ENCODE measurements at places on chromosomes 13 and 19.

DNA sequence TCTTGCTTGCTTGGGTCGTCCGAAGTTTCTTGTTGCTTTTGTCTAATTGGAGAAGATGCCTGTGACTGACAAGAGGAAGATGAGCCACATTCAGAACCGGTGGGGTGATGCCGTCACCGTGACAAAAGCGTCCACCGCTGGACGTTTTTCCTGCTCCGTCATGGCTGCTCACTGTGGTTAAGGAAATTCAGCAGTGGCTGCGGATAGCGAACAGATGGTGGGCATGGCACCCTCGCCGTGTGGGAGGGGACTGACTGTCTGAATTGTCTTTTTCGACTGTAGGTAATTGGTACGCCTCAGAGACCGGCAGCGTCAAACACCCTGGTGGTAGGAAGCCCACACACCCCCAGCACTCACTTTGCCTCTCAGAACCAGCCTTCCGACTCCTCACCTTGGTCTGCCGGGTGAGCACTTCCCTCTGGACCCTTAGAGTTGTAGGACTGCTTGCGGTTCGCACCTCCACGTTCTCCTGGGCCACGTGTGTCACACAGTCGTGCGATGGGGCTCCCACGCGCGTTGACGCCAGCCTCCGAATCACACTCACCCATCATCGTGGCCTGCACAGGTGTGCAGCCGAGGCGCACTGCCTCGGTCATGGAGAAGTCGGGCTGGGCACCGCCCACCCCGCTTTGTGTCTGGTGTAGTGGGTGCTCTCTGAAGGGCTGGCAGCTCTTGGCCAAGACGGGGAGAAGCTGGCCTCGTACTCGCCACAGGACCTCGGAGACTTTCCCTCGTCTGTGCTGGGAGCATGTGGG, 26.5 kb downstream of the ATP4B start:
- no peaks in the 10 kb centered on the region for H3K4me1 ChIP-seq
- H3K27me3 ChIP-seq = no peaks in the 10 kb centered on the region
- no peaks in the 10 kb centered on the region for H3K36me3 ChIP-seq
- H3K4me3 ChIP-seq = no peak overlapping the region
- DNase-seq = no peak
- no peak overlapping the region for H3K27ac ChIP-seq

GRCh38 chr19:55350620-55351315, 3.8 kb downstream of the COX6B2 start:
- H3K4me3 ChIP-seq = no peak overlapping the region
- peaks cover 16% of the 10 kb centered on the region for H3K4me1 ChIP-seq
- H3K27ac ChIP-seq = no peak overlapping the region
- DNase-seq = no peak
- peaks cover 24% of the 10 kb centered on the region for H3K27me3 ChIP-seq
- no peaks in the 10 kb centered on the region for H3K36me3 ChIP-seq

- no peak overlapping the region for H3K4me3 ChIP-seq
- no peak overlapping the region for H3K27ac ChIP-seq
- no peaks in the 10 kb centered on the region for H3K4me1 ChIP-seq
- no peak for DNase-seq
- H3K27me3 ChIP-seq = no peaks in the 10 kb centered on the region
- H3K36me3 ChIP-seq = no peaks in the 10 kb centered on the region
Measured at GRCh38 chr13:23763318-23763717, 125.9 kb downstream of the MIPEP start.

DNA sequence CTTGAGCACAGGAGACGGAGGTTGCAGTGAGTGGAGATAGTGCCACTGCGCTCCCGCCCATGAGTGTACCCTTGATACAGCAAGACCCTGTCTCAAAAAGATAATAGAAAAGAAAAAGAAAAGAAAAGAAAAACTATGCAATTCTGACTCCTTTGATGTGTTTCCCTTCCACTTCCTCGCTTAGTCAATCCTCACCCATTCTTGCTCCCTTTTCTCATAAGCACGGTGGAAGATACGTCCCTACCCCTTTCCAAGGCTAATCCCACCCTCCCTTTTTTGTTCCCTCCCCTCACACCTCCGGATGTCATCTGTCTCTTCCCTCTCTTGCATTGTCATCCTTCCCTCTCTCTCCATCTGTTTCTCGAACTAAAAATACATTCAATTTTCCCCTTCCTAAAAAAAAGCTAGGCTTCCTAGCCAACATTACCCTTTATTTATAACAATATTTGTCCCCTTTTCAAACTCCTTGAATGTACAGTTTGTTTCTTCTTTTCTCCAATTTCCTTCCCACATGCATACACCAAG, 40.5 kb upstream of the ITM2B start:
- H3K27me3 ChIP-seq = no peaks in the 10 kb centered on the region
- no peak overlapping the region for H3K4me3 ChIP-seq
- H3K4me1 ChIP-seq = no peaks in the 10 kb centered on the region
- DNase-seq = no peak
- H3K27ac ChIP-seq = no peak overlapping the region
- no peaks in the 10 kb centered on the region for H3K36me3 ChIP-seq

GRCh38 chr19:11560404-11561051, 1.5 kb upstream of the ELOF1 start:
- DNase-seq = no peak
- no peaks in the 10 kb centered on the region for H3K27me3 ChIP-seq
- H3K36me3 ChIP-seq = no peaks in the 10 kb centered on the region
- H3K4me3 ChIP-seq = no peak overlapping the region

DNA sequence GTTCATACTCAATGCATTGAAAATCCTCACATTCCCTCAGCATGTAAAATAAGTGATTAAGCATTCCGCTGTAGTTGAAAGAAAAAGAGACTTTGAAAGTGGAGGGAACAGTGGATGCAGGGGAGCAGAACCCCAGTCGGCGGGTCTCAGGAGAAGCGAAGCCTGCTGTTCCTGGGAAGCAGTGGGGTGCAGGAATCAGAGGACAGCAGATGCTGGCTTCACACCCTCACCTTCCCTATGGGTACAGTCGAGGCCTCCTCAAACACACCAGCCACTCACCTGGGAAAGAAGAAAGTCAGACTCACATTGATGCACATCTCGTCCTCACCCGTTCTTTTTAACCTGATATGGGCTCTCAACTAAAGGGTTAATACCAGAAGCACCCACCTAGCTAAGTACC, 38.2 kb downstream of the COL4A2 start:
- H3K36me3 ChIP-seq = no peaks in the 10 kb centered on the region
- no peaks in the 10 kb centered on the region for H3K27me3 ChIP-seq
- peaks cover 4% of the 10 kb centered on the region for H3K4me1 ChIP-seq
- DNase-seq = peak; percentile 2
- H3K4me3 ChIP-seq = no peak overlapping the region

- H3K4me1 ChIP-seq = no peaks in the 10 kb centered on the region
- no peak for DNase-seq
- no peak overlapping the region for H3K4me3 ChIP-seq
- no peaks in the 10 kb centered on the region for H3K36me3 ChIP-seq
- no peaks in the 10 kb centered on the region for H3K27me3 ChIP-seq
Measured at GRCh38 chr19:40611096-40611495, 9.9 kb downstream of the LTBP4 start.

DNA sequence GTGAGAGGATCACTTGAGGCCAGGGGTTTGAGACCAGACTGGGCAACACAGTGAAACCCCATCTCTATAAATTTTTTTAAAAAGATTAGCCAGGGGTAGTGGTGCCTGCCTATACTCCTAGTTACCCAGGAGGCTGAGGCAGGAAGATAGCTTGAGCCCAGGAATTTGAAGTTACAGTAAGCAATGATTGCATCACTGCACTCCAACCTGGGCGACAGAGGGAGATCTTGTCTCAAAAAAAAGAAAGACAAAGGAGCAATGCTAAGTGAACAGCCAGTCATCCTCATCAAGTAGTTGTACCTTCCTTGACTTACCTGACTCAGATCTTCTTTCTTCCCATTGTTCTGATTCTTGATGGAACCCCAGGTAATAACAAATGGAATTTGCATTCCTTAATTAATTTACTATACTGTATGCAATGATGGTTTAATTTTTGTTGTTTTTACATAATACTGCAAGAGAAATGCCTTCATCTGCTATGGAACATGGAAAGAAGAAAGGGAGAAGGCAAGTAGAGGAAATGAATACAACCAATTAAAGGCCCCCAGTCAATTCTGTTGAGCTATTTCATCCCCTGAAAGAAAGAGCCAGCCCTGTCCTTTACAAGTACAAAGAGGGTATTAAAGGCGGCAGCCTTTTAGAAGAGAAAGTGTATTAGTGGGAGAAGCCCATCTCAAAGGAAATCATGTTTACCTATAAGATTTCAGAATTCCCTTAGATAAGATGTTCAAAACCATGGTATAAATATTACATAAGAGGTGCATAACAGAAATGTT, 316.7 kb downstream of the DIAPH3 start:
- H3K36me3 ChIP-seq = no peaks in the 10 kb centered on the region
- H3K27ac ChIP-seq = no peak overlapping the region
- DNase-seq = no peak
- H3K4me3 ChIP-seq = no peak overlapping the region
- no peaks in the 10 kb centered on the region for H3K27me3 ChIP-seq
- H3K4me1 ChIP-seq = no peaks in the 10 kb centered on the region

DNA sequence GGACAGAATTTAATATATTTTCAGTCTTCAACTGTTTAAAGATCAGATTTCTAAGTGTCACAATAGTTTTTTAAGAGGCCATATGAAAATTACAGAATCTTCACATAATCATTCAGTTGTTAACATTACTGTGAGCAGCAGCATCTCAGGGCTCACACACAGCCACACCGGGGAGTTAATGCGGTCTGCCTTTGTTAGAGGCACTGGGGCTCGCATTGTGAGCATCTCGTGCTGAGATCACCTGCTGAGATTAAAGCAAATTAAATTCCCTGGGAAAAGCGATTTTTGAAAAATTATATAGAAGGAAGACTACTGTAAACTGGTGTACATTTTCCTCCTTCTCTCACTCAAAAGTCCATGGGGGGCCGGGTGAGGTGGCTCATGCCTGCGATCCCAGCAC, 16.6 kb downstream of the GPR12 start:
- H3K4me1 ChIP-seq = no peaks in the 10 kb centered on the region
- DNase-seq = no peak
- no peak overlapping the region for H3K4me3 ChIP-seq
- no peaks in the 10 kb centered on the region for H3K36me3 ChIP-seq
- H3K27ac ChIP-seq = no peak overlapping the region
- peaks cover 5% of the 10 kb centered on the region for H3K27me3 ChIP-seq

GRCh38 chr19:52742516-52742915, 7.7 kb upstream of the ZNF611 start:
- H3K4me3 ChIP-seq = no peak overlapping the region
- no peaks in the 10 kb centered on the region for H3K36me3 ChIP-seq
- no peaks in the 10 kb centered on the region for H3K27me3 ChIP-seq
- H3K4me1 ChIP-seq = no peaks in the 10 kb centered on the region
- no peak overlapping the region for H3K27ac ChIP-seq

DNA sequence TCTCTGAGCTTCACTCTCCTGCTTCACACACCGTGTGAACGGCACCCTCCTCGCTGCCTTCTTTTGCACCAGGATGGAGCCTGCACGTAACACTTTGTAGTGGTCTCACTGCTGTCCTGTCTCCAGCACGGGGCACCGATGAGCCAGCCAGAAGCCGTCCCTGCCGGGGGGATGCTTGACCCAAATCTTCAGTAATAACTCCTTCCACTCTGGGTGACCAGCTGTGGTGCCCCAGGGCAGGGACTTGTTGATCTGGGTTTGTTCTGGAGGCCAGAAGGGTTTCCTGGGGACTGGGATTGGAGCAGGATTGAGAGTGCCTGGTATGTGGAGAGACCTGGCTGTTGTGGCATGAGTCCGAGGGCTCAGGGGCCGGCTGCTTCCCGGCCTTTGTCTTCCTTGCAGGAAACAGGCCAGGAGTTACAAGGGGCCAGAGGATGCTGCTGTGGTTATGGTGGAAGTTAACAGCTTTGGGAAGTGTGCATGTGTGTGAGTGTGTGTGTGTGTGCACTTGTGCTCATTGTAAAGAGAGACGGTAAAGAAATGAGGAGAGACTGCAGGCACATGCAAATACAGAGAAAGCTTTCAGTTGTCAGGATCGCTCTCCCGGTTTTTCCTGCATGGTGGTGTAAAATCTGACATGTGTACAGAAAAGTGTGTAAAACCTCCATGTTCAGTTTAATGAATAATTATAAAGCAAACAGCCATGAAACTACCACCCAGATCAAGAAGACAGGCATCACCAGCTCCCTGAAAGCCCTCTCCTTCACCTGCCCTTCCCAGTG, 18.9 kb downstream of the PAK4 start:
- H3K27me3 ChIP-seq = no peaks in the 10 kb centered on the region
- no peaks in the 10 kb centered on the region for H3K4me1 ChIP-seq
- H3K4me3 ChIP-seq = no peak overlapping the region
- H3K27ac ChIP-seq = peak overlapping the region; percentile 81

DNA sequence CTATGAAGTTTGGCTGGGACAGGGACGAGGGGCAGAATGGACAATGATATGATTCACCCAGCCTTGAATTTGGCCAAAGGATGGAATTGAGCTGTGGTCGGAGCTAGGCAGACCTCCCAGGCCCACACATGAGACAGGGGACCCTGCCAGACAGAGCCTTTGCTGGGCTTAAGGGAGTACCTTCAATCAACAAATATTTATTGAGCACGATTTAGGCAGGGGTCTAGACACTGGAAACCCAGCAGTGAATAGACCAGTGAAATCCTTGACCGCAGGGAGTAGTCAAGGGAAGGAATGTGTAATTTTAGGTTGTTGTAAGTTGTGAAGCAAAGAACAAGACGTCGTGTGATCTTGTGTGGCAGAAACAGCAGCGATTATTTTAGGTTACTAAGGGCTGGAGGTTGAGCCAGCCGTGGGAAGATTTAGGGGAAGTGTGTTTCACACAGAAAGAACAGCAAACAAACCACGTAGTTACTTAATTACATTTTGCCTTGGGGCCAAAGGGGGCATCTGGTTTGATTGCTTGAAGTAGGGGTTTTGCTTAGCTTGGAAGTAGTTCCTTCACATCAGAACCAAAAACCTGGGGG, 16.9 kb upstream of the AP1M2 start:
- peak overlapping the region; percentile 91 for H3K27ac ChIP-seq
- H3K36me3 ChIP-seq = no peaks in the 10 kb centered on the region
- DNase-seq = no peak
- no peak overlapping the region for H3K4me3 ChIP-seq
- no peaks in the 10 kb centered on the region for H3K27me3 ChIP-seq
- H3K4me1 ChIP-seq = no peaks in the 10 kb centered on the region

DNA sequence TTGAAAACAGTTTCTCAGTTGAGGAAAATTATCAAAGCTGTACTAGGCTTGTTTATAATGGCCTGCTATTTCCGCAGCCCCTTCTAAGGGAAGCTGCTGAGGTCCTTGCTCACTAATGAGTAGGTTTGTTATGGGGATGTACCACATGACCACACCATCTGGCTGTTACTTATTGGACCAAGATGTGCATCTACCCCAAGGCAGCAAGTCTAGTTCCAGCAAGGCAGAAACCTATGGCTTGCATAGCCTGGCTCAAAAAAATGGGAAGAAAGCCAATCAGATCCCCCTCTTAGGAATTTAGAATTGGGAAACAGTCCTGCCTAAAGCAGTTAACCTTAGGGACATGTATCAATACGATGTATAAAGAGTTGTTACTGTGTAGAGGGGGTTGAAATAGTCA, 186.5 kb upstream of the SPRY2 start:
- no peak overlapping the region for H3K4me3 ChIP-seq
- no peaks in the 10 kb centered on the region for H3K36me3 ChIP-seq
- no peak for DNase-seq
- H3K27me3 ChIP-seq = no peaks in the 10 kb centered on the region
- no peaks in the 10 kb centered on the region for H3K4me1 ChIP-seq

GRCh38 chr13:35473802-35474201, 2.7 kb downstream of the MAB21L1 start:
- H3K4me3 ChIP-seq = no peak overlapping the region
- no peaks in the 10 kb centered on the region for H3K27me3 ChIP-seq
- H3K4me1 ChIP-seq = no peaks in the 10 kb centered on the region
- no peaks in the 10 kb centered on the region for H3K36me3 ChIP-seq
- no peak overlapping the region for H3K27ac ChIP-seq
